GOT3 (cell line): ENCODE measurements at places on chromosomes 12 and 14.

DNA sequence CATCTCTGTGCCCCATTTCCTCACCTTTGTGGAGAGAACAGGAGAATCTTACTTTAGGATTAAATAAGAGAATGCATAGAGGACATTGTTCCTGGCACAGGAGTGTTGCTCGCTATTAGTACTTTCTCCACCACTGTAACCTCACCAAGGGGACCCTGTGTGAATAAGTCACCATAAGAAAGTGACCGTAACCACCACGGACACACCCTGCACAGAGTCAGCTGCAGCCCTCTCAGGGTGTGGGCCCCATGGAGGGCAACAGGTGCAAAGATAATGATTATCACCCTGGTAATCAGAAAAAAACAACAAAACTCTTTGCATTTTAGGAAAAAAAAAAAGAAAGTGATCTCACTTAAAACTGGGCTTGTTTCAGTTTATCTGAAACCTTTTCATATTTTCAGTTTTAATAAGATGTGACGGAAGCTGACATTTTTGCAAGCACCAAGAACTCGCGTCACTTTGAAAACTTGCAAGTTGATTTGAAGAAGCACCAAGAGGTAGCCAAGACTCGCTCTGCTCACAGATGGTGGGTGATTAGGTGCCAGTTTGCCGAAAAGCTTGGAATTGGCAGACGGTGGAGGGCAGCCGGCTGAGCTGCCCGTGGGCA is 87.0 kb upstream of the VRK1 start:
- no peak for DNase-seq

DNA sequence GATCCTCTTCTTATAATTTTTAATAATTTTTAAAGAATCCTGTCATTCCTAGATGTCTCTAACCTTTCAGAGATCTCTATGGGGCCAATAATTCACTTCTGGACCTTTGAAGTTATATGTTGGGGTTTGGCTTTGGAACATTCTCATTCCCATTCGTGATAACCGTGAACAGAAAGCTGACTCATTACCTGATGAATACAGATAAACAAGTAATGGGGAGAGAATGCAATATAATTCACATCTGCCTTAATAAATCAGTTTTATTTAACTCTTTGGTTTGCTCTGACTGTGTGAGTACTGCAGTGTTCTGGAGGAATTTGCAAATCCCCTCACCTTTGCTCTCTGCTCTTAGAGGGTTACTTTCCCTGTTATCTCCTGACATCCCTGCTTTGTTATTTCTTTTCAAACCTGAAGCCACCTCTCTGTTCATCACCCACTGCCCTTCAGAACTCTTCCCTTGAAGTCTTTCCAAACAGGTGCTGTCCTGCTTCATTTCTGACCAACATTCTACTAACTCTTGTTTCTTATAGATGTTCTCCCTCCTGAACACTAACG is 79.6 kb upstream of the SLC38A2 start:
- no peak for DNase-seq

GRCh38 chr12:93022603-93023340 is 93.7 kb upstream of the EEA1 start:
- DNase-seq = no peak

GRCh38 chr12:52828591-52829021 is 5.5 kb downstream of the KRT79 start:
- DNase-seq = no peak

GRCh38 chr12:65313719-65314317 is 35.3 kb downstream of the MSRB3 start:
- DNase-seq = no peak

DNA sequence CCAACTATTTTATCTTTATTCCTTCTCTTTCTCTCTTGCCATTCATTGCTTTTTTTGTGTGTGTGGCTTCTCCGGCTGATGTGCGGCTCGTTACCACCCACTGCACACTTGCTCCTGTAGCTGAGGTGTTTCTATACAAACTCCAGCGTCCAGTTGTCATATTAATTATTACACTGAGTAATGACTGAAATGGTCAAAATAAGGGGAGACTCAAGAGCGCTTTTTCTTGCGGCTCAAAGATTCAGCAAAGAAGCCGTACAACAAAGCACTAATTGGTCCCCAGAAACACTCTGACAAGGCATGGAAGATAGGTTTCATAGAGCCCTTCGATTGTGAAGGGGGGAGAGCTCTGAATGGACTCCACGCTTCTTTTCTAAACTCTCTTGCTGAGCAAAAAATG is 5.6 kb upstream of the ASCL1 start:
- no peak for DNase-seq

GRCh38 chr14:43541356-43541755 is 965.7 kb downstream of the FSCB start:
- no peak for DNase-seq

DNA sequence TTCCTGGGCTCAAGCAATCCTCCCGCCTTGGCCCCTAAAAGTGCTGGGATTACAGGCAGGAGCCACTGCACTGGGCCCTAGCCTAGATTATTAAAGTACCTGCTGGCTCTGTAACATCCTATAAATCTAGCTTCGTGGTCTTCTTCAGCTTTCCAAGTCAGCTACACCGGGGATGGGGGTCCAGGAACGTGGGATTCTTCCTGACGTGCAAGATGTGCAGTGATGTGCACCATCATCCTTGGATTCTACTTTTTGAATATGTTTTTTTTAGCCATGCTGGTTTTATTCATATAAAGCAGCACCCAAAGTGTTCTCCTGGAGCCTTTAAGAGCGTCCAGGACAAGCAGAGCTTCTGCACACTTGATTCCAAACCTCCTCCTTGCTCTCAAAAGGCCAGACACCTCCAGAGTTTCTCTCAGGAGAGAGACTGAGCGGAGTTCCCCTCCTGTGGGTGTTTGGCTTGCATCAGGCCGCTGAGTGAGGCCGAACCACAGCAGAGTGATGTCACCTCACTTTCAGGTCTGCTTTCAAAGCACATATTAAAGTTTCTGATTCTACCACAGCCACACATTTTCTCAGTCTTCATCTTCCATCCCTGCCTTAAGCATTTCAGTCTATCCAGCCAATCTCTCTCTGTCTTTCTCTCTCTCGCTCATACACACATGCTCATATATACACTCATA is 33.4 kb downstream of the VCPKMT start:
- no peak for DNase-seq

DNA sequence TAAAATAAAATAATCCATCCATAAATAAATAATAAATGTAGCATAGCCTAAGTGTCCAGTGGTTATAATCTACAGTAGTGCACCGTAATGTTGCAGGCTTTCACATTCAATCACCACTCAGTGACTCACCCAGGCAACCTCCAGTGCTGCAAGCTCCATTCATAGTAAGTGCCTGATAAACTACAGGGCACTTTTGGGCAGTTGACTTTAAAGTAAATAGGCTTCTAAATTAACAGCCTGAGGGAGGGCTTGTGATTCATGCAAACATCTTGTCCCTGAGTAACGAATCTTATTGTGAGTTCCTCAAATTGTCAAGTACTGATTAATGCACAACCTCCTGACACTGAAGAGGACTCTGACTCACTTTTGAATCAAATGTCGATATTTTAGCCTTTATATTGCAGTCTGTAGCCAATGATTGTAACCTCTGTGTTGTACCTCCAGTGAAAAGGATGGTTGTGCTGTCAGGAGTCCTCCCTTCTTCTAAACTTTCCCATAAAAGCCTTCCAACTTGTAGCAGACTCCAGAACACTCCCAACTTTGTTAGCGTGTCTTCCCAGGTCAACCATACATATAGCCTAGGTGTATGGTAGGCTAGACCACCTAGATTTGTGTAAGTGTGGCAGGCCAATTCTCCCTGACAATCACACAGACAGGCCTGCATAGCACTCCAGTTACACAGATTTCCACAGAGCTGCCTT is 55.0 kb upstream of the BICD1 start:
- no peak for DNase-seq

- no peak for DNase-seq
These were observed 254.4 kb upstream of the DIO2 start for GRCh38 chr14:80465546-80466220.

DNA sequence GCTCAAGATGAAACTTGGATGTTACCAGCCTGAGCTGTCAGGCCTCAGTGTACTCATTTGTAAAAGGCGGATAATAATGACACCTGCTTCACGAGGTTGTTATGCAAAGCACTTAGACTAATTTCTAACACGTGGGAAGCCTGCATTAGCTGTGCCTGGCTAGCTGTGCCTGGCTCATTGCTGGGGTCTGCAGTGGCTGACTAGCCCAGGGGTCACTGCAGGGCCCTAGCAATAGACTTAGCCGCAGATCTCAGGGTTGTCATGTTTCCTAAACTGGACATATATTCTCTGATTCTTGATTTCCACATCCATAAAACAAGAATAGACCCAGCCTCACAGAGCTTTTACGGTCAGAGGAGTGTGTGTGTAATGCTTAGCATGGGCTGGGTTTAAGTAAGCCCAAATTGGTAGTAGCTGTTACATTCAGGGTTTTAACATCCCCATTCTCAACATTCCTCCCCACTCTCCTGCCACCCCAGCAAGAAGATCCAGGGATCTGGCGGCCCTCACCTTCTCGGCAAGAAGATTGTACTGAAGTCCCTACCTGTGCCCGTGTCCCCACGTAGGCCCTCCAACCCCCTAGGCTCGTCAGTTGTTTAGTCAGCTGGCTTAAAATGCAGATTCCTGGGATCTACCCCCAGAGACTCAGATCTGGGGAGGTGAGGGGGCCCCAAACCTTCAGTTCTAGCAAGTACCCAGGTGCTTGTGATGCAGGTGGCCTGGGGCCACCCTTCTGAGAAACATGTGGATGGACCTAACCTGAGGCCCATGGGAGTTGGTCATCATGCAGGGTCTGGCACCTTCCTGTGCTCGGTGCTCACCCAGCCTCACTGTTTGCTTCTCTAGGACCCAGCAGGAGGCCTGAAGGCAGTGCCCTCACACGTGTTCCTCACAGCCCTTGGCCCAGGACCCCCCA is 8.6 kb downstream of the NR4A1 start:
- DNase-seq = no peak

GRCh38 chr14:81179631-81180030 is 41.1 kb downstream of the GTF2A1 start:
- DNase-seq = no peak

- DNase-seq = no peak
These were observed 17.9 kb upstream of the NFYB start for GRCh38 chr12:104155711-104156555.

DNA sequence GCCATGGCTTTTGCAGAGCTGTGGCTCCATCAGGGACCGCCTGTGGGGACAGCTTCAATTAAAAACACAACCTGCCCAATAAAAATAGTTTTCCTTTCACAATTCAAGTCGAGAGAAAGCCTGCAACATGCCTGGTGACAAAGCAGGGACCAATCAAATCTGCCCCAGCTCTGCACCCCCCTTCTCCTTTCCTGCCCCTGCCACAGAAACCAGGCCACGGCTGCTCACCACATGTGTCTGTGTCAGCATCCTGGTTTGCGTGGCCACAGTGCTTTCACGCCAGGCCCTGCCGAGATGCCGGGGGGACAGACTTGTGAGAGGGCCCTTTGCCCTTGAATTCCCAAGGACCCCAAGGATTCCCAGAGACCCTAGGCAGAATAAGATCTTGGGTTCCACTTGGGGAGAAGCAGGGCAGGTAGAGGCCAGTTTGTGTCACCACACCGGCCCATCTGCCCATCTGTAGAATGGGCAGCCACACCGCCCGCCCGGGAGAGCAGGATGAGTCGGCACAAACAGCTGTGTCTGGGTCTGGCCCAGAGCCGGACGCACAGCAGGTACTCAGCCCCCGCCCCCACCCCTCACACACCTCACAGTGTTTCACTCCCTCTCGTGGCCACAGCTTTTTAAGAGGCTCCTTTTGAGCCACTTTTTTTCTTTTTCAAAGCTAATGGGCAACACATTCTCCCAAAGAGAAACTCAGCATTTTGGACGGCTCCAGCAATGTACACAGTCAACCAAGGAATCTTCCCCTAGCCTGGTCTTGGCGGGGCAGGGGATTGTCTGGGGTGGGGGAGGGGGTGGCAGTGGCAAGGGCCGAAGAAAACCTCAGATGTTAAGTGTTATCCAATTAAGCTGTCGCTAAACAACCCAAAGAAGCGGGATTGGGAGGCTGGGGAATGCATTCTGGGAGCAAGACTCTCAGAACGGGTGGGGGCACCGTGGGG is 41.5 kb downstream of the BCL11B start:
- DNase-seq = no peak

GRCh38 chr12:114729731-114730130 is 45.8 kb upstream of the TBX3 start:
- no peak for DNase-seq

DNA sequence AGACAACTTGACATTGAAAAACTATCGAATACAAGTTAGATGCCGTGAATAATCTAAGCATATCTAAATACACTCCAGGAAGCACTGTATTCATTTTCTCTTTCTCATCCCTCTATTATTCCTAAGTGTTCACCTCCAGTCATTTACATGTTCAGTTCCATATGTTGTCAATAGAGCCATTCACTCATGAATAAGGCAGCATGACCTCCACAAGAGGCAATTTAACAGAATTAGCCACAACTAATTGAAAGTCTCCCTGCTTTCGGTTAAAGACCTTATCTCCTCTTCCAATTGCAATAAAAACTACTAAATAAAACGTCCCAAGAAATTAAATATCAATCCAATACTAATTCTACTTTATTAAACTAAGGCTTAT is 1.8 kb downstream of the LRIG3 start:
- DNase-seq = no peak
